Endothelial cell of umbilical vein (primary cell): ENCODE measurements at places on chromosomes 12 and 14. TPM values are rescaled to one million over a fixed set of nuclear protein-coding genes. Genes with fewer than 3 reads are reported as not detected.

DNA sequence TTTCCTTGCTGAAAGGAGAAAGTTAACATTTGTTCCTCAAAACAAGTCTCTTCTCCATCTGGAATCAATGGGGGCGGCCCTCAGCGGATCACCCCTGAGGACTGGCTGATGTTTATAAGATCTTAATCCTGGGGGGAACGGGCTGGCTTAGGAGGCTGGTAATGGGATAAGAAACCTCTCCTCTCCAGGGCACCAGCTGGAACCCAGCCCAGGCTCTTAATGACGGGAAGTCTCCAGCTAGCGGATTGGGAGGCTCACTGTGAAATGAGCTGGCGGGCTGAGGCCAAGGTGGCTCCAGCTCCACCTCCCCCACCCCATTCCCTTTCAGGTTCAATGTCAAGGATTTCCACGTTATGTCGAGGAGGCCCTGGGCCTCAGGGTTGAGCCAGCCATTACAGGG lies 1133.0 kb downstream of the VRK1 start:
- H3K27me3 ChIP-seq: no peaks in the 10 kb centered on the region
- no peak for DNase-seq
- H3K4me1 ChIP-seq: no peaks in the 10 kb centered on the region

GRCh38 chr12:47066278-47067025 lies 13.0 kb upstream of the PCED1B start:
- no peaks in the 10 kb centered on the region for H3K27me3 ChIP-seq
- H3K27ac ChIP-seq: no peak overlapping the region
- H3K4me1 ChIP-seq: no peaks in the 10 kb centered on the region

GRCh38 chr12:114711689-114712152 lies 27.7 kb upstream of the TBX3 start:
- no peak overlapping the region for H3K4me3 ChIP-seq
- H3K27me3 ChIP-seq: no peaks in the 10 kb centered on the region
- no peaks in the 10 kb centered on the region for H3K4me1 ChIP-seq
- DNase-seq: no peak
- H3K27ac ChIP-seq: no peak overlapping the region

GRCh38 chr14:36294543-36294942 lies 25.9 kb downstream of the MBIP start:
- no peak for DNase-seq

DNA sequence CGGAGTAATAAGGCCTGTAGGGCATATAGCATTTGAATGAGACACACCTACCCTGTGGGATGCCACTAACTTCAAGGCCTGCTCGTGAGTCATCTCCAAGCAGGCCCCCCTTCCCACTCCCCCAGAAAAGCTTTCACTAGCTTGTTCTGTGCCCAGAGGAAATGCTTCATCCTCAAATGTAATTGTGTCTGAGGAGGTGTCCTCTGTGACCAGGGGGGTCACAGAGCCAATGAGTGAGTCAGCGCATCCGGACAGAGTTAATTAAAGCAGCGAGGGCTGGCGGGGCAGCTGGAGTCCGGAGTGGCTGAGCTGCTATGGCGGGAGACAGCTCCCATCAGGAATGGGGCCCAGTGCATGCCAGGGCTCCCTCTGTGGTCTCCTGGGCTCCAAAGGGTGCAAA lies 27.0 kb upstream of the ESRRB start:
- H3K4me1 ChIP-seq: peaks cover 21% of the 10 kb centered on the region
- H3K27ac ChIP-seq: peak overlapping the region; percentile 4
- H3K4me3 ChIP-seq: no peak overlapping the region
- no peaks in the 10 kb centered on the region for H3K36me3 ChIP-seq

DNA sequence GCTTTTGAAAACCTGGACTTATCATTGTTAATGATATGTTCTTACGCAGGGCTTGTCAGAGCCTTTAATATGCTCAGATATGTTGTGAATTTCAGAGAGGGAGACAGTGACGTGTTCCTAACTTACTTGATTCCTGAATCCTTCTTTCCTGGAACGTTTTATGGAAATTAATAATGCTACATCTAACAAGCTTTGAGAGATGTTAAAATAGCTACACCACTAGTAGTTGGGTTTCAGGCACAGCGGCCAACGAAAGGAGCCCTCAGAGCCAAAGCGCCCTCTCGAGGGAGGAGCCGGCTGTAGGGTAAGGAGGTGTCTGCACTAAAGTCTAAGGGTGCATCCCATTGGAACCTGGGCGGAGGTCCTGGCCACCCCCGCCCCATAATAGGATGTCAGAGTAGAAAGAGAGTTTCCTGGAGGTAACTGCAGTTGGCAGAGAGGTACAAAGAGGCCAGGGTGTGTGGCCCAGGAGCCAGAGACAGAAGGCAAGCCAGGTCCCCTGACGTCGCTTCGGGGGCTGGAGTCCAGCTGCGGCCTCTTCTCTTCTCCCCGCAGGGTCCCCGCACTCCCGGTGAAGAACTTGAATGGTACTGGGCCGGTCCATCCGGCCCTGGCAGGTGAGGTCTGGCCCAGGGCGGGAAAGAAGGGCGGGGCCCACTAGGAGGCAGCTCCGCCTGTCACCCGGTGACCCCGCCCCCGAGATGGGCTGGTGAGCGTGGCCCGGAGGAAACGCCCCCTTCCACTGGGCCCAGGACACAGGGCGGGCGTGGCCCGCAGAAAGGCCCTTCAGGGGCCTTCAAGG lies 36.3 kb downstream of the DTX1 start:
- no peak overlapping the region for H3K27ac ChIP-seq
- no peaks in the 10 kb centered on the region for H3K4me1 ChIP-seq
- peaks cover 7% of the 10 kb centered on the region for H3K27me3 ChIP-seq
- H3K4me3 ChIP-seq: no peak overlapping the region

GRCh38 chr12:101653030-101653429 lies 44.4 kb upstream of the CHPT1 start:
- DNase-seq: no peak
- no peak overlapping the region for H3K4me3 ChIP-seq
- H3K27me3 ChIP-seq: no peaks in the 10 kb centered on the region
- H3K27ac ChIP-seq: no peak overlapping the region

DNA sequence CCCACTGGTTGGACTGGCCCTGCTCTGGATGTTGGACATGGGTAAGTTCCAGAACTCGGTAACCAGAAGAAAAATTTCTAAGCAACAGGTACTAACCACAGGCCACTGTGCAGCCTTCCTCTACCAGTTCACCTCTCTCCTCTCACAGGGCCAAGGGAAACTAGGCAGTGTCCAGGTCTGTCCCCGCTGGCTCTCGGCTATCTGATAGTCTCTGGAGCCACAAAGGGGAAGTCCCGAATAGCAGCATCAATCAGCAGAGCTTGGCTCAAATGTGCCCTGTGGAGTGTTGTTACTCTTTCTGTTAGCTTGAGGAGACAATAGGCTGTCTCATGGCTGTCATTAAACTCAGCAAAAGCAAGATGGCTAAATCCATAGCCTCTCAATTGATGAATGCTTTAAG lies 73.2 kb downstream of the TSPAN11 start:
- no peak overlapping the region for H3K27ac ChIP-seq
- DNase-seq: no peak
- peaks cover 21% of the 10 kb centered on the region for H3K4me1 ChIP-seq
- H3K27me3 ChIP-seq: no peaks in the 10 kb centered on the region
- H3K4me3 ChIP-seq: no peak overlapping the region

DNA sequence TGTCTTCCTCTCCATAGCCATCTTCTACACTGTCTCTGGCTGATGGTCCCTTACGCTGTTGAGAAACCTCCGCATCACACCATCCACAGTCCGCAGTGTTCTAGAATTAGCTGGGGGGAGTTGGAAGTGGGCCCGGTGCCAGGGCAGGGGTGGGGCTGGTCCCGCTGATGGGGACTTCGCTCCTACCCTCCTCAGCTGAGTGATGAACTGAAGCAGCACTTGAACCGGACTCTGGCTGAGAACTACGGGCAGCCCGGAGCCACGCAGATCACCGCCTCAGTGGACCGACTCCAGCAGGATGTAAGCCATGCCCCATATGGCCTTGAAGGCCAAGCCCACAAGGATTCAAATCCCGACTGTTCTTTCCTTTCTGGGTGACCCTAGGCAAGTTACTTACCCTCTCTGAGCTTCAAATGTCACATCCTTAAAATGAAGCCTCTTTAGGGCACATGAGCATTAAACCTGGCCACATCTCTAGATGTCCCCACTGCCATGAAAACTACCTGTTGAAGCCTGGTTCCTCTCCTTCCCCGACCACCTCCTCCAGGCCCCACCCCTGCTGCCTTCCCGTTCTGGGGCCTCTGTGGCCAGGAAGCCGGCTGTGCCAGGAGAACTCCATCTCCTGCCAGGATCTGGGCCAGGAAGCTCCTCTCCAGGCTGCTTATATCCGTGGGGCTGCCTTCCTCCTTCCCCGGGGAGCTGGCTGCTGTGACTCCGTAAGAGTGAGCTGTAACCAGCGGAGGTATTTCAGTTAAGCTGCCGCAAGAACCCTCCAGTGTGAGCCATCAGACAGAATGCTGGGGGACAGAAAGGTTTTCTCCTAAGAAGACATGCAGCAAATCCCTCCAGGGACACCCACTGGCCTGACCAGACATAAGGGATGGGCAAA lies 53.1 kb downstream of the TSPAN11 start:
- no peaks in the 10 kb centered on the region for H3K36me3 ChIP-seq
- no peak overlapping the region for H3K27ac ChIP-seq
- H3K4me3 ChIP-seq: no peak overlapping the region
- no peaks in the 10 kb centered on the region for H3K27me3 ChIP-seq
- DNase-seq: no peak

DNA sequence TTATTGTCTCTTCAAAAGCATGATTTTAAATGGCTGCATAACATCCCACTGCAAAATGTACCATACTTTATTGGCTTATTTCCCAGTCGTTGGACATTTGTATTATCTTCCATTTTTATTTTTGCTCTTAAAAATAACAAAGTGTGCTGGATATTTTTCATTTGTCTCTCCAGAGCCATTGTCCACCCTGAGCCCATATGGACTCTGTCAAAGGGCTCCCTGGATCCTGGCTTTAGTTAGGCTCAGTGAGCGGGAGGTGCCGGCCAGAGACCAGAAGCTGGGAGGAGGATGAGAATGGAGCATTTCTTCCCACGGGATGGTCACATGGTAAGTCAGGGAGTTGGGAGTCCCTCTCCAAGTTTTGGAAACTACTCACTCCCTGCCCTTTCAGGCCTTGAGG lies 296.9 kb downstream of the NUAK1 start:
- peaks cover 3% of the 10 kb centered on the region for H3K27me3 ChIP-seq
- H3K4me3 ChIP-seq: no peak overlapping the region
- H3K36me3 ChIP-seq: no peaks in the 10 kb centered on the region
- H3K27ac ChIP-seq: no peak overlapping the region

GRCh38 chr12:129009833-129010622 lies 156.8 kb downstream of the GLT1D1 start:
- H3K4me1 ChIP-seq: no peaks in the 10 kb centered on the region
- no peaks in the 10 kb centered on the region for H3K36me3 ChIP-seq
- no peak for DNase-seq
- no peak overlapping the region for H3K27ac ChIP-seq
- no peak overlapping the region for H3K4me3 ChIP-seq

DNA sequence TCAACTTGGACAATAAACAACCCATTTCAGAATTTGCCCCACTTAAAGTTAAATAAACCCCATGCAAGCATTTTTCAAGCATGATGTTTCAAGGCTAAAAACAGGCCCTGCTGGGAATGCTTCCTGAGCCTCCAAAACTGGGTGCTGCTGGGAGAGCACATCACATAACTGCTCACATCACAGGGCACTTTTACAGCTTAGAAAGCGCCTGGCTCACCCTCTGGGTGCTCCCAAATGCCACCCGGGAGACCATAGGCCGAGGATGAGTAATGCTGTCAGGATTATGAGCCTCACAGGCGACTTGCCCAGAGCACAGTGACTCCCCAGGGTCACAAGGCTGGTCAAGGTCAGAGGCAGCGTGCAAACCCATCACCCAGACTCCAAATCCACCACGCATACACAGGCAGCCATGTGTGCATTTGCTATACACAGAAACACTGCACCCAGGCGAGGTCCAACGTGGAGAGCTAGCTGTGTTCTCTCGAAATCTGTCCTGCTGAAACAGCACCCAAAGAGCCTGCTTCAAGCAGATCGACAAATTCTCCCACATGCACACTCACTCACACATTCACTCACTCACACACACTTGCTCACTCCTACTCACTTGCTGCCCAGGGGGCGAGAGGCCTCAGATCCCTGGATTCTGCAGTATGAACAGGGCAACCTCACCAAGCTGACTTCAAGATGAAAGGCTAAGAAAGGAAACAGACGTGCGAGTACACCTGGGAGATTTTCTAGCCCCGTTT lies 58.7 kb downstream of the ITPK1 start:
- H3K36me3 ChIP-seq: no peaks in the 10 kb centered on the region
- no peak for DNase-seq
- no peaks in the 10 kb centered on the region for H3K4me1 ChIP-seq
- H3K27me3 ChIP-seq: no peaks in the 10 kb centered on the region
- H3K4me3 ChIP-seq: no peak overlapping the region

DNA sequence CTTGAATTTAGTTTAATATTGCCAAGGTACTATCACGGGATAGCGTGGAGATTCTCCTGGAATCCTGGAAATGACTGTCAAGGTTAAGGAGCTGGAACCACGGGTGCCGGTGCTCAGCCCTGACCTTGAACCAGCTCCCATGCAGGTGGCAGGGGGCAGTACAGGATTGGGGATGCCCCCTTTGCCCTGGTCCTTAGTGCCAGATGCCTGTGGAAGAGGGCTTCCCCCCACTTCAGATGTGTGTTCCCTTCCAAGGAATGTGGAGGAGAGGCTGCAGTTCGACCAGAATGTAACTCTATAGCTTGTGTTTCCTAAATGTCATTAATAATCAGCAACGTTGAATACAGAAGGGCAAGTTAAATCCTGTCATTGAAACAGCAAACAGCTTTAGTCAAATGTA lies 258.9 kb downstream of the VRK1 start:
- H3K4me1 ChIP-seq: no peaks in the 10 kb centered on the region
- no peak overlapping the region for H3K27ac ChIP-seq
- no peak for DNase-seq
- no peaks in the 10 kb centered on the region for H3K36me3 ChIP-seq
- H3K27me3 ChIP-seq: no peaks in the 10 kb centered on the region
- H3K4me3 ChIP-seq: no peak overlapping the region

- no peak overlapping the region for H3K27ac ChIP-seq
- no peak for DNase-seq
- no peak overlapping the region for H3K4me3 ChIP-seq
- no peaks in the 10 kb centered on the region for H3K4me1 ChIP-seq
- no peaks in the 10 kb centered on the region for H3K36me3 ChIP-seq
These were observed 163.0 kb downstream of the OTOGL start for GRCh38 chr12:80262346-80262745.

Gene FGF23
- total RNA-seq: not detected in 2 replicates

Gene GSC
- not detected in 2 replicates for total RNA-seq

Gene LTBR
- 84.1 and 102 TPM in 2 replicates for total RNA-seq

Gene CSRP2
- total RNA-seq: 12.7 and 13.4 TPM in 2 replicates

Gene WASHC4
- 99.8 and 123 TPM in 2 replicates for total RNA-seq

Gene KERA
- total RNA-seq: not detected in 2 replicates

Gene SERPINA12
- not detected in 2 replicates for total RNA-seq

Gene BEGAIN
- total RNA-seq: 0.46 and 0.49 TPM in 2 replicates
